ENCODE measurements at places on chromosomes 3 and 15.

DNA sequence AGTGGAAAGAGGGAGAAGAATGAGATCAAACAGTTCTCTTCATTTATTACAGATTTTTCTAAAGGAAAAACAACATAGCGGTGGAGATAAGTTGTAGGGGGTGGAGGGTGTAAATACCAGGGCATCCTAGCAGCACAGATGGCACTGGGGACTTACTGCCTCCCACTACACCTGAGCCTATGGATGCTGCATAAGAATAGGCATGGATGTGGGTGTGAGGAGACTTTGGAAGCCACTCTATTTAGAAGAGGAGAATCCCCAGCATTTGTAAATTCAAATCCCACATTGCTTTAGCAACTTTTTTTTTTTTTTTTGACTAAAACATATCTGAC lies 27.4 kb upstream of the IL1RAP start:
- ATAC-seq = no peak

DNA sequence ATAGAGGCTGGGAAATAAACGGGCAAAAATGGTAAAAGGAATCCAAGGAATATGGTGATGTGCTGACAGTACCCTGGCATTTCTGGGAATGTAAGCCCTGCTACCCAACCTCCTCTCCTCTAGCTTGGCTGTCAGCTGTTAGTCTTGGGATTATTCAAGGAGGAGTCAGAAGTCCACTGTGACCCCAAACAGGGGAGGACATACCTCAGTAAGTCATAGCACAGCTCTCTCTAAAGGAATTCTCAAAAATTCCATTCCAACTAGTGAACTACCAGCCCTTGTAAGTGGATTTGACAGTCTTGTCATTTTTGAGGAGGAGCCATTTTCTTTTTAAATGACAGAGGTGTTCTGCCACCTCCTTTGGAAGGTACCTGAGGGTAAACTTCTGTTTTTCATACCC lies 207.5 kb downstream of the PDCD6IP start:
- ATAC-seq = no peak

DNA sequence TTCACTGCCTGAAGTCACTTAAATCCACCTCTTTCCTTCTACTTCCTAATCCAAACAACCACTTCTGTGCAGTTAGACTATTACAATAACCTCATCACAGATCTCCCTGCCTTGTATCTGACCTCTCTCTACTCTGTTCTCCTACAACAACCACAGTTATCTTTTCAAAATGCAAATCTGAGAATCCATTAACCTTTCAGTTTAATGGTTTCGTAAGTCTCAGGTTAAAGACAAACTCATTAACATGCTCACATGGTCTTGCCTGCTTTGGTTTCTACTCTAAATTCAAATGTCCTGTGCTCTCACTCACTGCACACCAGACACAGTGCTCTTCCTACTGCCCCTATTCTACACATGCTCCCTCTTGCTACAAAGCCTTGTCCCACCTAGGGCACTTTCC lies 406.5 kb upstream of the THBS1 start:
- no peak for ATAC-seq

DNA sequence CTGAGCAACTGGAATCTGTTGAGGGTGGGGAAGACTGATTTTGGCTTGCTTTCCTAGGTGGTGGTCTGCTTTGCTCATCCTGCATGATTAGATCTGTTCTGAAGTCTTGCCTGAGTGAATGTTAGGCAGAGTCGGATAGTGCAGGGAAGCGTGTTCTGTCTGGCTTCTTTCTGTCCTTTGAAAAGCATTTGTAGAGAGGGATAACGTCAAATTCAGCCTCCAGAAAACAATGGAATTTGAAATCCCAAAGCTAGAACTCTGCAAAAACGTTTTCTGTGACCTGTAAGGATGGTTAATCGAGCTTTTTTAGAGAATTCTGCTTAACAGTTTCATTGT lies 1.4 kb downstream of the GLCE start:
- ATAC-seq = no peak

DNA sequence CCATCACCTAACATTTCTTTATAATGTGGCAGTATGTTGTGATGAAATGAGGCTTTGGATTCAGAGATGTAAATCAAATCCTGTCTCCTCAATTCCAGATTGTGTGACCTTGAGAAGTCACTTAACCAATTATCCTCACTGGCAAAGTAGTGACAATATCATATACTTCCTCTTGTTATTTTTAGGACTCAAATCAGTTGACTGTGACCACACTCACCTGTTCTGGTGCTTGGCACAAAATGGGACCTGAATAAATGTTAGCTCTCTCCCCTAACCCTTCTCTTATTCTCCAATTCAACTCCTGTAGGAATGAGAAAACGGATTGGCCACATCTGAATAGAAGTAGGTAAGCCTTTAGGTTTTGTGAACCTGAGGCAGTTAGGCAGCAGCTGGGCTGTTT lies 42.1 kb downstream of the IQCH start:
- ATAC-seq = no peak

GRCh38 chr15:69045802-69046201 lies 31.3 kb downstream of the NOX5 start:
- no peak for ATAC-seq

DNA sequence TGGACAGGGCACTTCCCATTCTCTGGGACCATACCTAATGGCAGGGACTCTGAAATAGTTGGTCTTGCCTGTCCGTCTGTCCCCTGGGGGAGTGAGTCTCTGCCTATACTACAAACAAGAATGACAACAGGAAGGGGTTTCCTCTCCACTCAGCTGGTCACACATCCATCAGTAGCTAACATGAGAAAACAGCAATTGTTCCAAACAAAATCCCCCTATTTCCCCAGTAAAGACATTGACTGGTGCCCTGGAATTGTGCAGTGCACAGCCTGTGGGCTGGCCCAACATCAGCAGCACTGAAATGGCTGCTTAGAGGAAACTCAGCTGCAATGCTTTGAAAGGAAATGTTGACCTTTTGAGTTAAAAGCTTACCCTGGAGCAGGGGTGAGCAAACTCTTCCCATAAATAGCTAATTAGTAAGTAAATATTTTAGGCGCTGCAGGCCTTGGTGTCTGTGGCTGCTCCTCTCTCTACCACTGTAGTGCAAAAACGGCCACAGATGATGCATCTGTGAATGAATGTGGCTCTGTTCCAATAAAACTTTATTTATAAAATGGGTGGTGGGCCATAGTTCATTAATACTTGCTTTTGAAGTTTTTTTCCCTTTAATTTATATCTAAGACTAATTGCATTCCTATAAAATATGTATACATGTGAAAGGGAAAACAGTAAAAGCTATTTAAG lies 174.3 kb downstream of the KLF13 start:
- no peak for ATAC-seq

- no peak for ATAC-seq
Observed at GRCh38 chr3:45035441-45036301, 9.6 kb downstream of the CLEC3B start.

All from activated T-helper 17 cell treated with anti-CD3 and anti-CD28 coated beads, Interleukin-2, amount 50 U/mL, for 72 hours (primary cell).